ENCODE measurements at places on chromosomes 7 and 10.
A peak's percentile ranks its signal among the peaks of the same experiment; 100 is the strongest.

DNA sequence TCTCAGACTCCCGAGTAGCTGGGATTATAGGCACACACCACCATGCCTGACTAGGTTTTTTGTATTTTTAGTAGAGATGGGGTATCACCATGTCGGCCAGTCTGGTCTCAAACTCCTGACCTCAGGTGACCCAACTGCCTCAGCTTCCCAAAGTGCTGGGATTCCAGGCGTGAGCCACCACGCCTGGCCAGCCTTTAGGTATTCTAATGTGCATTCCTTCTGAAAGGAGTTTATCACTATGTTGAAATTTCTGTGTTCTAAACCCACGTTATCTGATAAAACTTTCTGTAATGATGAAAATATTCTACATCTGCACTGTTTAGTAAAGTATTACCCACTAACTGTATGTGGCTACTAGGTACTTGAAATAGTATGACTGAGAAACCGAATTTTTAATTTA lies 110.6 kb upstream of the IMMP2L start:
- no peak for DNase-seq

GRCh38 chr7:2116989-2117591 lies 115.7 kb downstream of the MAD1L1 start:
- DNase-seq = no peak

DNA sequence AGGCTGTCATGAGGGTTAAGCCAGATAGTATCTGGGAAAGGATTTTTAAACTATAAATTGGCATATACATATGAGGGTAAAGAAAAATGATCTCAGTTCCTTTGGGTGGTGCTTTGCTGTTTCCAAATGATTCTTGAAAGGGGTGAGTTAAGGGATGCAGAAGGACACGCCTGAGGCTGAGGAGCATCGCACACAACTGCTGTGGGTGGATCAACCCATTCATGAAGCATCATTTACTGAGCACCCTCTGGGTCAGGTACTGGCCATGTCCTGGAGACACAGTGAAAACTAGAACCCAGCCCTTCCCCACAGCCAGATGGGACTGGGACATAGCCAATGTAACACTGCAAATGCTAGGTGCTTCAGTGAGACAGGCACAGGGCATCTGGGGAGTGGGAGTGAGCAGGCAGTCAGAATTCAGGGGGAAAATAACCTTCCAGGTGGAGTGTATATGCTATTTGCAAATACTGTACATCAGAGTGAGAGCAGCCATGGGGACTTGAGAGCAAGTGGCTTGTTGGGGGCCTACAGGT lies 112.1 kb downstream of the WDFY4 start:
- DNase-seq = no peak

GRCh38 chr10:129419397-129419796 lies 47.6 kb upstream of the MGMT start:
- DNase-seq = no peak

DNA sequence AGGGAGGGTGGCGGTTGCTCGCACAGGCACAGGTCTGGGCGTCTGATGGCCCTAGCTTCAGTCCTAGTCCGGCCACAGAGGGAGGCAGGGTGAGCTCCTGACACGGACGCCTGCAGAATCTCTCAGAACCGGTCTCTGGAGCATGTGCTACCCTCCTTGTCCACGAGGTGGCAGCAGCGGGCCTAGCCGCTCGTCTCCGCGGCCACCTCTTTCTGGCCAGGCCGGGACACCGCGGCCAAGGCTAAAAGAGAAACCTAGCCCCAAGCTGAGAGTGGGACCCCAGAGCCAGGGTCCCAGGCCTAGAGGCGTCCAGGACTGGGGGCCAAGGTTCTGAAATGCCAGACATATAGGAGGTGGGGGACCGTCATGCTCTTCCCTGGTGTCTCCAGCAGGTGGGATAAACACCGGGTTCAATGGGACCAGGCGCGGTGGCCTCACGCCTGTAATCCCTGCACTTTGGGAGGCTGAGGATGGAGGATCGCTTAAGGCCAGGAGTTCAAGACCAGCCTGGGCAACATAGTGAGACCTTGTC lies 3.2 kb upstream of the LAT2 start:
- DNase-seq = peak; percentile 87

GRCh38 chr7:117807676-117808075 lies 65.6 kb downstream of the CTTNBP2 start:
- DNase-seq = no peak

DNA sequence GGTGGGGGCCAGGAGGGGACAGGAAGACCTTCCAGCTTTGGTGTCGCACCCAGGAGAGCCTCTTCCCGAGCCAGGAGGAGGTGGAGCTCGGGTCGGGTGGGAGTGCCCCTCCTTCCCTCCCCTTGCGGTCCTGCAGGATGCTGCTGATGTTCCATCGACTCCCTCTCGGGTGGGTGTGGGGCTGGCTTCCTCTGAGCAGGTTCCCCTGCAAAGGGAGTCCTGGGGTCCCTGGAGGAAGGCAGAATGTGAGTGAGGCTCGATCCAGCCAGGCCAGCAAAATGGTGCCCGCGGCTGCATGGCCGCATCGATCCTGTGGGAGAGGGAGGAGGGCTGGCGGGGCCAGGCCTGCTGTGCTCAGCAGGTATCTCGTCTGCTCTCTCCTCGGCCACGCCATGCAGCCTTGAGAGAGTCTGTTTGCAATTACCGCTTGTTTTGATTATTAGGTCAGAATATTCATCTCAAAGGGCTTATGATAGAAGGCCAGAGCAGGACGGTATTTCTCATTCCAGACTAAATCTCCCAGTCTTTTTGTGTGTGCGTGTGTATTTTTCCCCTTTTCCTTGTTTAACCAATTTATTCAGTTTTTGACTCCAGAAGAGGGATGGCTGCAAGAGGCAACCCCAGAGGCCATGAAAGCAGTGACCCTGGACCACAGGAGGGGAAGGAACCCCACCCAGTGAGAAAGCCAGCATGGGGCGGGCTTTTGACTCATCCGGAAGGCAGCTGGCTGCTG lies 137.3 kb upstream of the ZMIZ1 start:
- DNase-seq = no peak

DNA sequence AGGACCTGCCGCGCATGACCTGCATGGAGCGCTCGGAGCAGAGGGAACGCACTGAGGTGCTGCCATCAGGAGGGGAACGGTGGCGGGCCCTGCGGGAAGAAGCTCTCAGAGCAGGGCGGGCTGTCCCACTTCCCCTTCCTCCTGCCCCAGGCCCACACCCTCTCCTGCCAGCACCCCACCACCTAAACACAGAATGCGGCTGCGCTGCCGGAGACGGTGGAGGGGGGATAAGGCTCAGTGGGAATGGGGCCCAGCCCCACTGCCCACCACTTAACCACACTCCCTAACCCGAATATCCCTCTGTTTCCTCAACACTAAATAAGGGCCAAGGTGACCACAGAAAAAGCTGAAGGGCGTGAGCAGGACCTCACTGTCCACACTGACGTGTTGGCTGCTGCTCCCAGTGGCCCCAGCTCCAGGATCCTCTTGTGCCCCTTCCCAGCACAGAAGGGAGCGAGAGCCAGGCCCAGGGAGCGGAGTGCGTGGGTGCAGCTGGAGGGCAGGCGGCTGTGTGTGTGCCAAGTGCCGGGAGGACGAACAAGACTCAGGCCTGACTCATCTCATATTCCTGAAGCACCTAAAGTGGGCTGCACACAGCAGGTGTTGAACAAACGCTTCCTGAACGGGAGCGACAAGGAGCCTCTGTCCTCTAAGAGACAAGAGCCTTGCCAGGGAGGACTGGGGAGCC lies 116.8 kb downstream of the MAD1L1 start:
- no peak for DNase-seq

DNA sequence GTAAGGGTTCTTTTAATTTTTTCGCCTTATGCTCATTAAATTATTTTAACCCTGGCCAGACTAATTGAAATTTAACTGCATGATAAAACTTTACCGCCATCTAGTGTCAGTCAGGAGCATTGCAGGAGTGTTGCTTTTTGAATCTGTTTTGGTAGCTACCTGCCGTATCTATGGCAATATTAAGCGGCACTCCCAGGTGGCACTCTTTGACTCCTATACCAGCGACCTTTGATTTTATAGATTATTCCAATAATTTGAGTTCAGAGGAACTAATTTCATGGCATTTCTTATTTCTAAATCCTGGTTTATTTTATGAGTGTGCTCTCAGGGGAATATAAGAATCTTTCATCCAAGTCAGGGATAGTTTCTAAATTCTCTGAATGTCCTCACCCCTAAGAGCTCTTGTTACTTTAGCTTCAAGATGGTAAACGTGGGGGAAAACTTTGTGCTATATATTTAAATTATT lies 198.9 kb downstream of the REEP3 start:
- DNase-seq = peak; percentile 41
